Stimulated activated CD4-positive, alpha-beta T cell treated with anti-CD3 and anti-CD28 coated beads, Interleukin-1b, Interleukin-23, amount 100 ng/mL, for 1 hour (primary cell): ENCODE measurements at places on chromosomes 4 and X.

GRCh38 chr4:24482871-24483270 lies 101.5 kb downstream of the DHX15 start:
- no peak for DNase-seq

- no peak for DNase-seq
Measured at GRCh38 chrX:5965406-5965805, 263.3 kb downstream of the NLGN4X start.

GRCh38 chr4:105544520-105545286 lies 7.7 kb upstream of the ARHGEF38 start:
- no peak for DNase-seq

GRCh38 chr4:140138428-140138827 lies 15.6 kb downstream of the MAML3 start:
- DNase-seq, result no peak

GRCh38 chr4:148730766-148731165 lies 288.6 kb upstream of the NR3C2 start:
- no peak for DNase-seq

DNA sequence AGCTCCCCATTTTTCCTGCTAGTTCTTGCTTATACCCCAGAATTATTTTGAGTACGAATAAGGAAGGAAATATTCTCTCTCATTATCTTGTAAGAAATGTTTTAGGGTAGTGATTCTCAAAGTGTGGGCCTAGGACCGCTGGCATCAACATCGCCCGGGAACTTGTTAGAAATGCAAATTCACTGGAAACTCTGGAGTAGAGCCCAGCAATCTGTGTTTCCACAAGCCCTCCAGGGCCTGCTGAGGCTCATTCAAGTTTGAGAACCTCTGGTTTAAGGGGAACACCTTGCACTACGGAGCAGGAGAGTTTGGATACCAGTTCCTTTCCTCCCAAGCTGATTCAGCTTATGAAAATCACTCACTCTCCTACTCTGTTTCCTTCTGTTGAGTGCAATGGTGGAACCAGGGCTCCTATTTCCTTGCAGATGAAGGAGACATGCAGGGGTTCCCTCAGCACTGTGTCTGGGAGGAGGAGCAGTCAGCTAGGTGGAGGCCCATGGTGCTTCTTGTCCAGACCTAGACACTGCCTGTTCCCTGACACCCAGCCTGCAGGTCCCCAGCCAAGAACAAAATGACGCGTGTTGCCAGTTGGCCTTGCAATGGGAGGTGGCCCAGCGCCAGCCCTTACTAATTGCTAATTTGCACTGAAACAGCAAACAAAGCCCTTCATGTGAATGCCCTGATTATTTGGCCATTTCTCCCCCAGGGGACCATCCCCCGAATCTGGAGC lies 68.5 kb downstream of the CYTL1 start:
- DNase-seq, result no peak

- no peak for DNase-seq
Measured at GRCh38 chr4:41245983-41246382, 10.7 kb upstream of the UCHL1 start.

- DNase-seq, result peak; percentile 82
Measured at GRCh38 chr4:75630174-75630936, at the start of gene CDKL2. Gene CDKL2, minus strand, starts transcription at chr4:75630528. Its CDS starts 4,540 bp downstream, at chr4:75625988.

- DNase-seq, result no peak
Measured at GRCh38 chr4:7756561-7757355, 182.9 kb downstream of the AFAP1 start.

GRCh38 chr4:48896845-48897244 lies 9.7 kb downstream of the OCIAD2 start:
- no peak for DNase-seq

DNA sequence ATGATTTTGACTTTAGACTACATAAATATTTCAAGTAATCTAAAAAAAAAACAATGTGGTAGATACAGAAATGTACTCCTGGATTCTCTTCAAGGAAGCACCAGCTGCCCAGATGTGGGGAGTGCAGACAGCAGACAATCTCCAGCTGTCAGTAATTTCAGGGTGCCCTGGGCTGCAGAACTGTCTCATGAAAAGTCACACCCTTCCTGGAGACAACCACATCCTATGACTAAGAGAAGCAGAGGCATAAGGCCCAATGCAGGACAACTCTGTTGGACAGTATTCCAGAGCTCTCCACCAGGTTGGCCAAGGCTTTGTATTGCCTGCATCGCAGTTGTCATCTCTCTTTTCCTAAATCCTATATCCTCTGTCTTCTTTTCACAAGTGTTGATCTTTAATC lies 34.4 kb upstream of the BLTP1 start:
- no peak for DNase-seq

DNA sequence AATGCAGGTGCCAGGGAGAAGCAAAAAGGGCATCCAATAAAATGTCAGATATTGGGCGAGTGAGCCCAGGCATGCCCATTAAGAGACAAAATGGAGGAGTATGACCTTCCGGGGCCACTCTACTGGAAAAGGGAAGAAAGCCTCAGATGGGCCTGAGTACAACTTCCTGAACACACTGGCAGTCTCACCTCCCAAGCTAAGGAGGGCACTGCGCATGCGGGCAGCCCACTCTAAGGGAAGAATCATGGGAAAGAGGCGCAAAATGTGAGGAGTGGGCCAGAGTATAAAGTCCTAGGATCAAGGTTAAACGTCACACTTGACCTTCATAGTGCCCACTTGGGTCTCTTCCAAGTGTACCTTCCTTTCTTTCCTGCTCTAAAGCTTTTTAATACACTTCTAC lies 63.5 kb downstream of the TIGD2 start:
- DNase-seq, result no peak

- no peak for DNase-seq
Measured at GRCh38 chr4:7938266-7938608, 1.4 kb downstream of the AFAP1 start.

DNA sequence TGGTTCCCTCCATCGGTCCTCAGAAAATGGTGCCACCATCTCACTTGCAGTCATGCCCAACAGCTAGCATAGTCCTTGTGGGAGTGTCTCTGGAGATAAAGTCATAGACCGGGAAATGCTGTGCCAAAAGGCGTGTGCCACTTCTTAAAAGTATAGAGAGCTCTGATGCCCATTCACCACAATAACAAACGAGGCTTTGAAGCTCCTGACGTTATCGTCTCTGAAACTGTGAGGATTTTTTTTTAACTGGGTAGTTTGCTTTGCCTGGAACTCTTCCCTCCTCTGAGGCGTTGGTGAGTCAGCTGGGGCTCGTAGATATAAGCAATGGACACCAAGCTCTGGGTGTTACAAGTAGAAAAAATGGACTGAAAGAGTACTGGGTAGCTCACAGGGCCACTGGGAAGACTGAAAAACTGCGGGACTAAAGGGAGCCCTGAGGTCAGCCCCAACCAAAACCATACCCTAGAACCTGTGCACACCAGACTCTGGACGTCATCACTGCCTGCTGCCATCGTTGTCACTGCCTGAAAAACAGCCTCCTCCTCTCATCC lies 89.4 kb upstream of the TRIM2 start:
- no peak for DNase-seq

GRCh38 chr4:182768838-182769237 lies 148.3 kb downstream of the DCTD start:
- DNase-seq, result no peak

- DNase-seq, result no peak
Measured at GRCh38 chrX:25083661-25084060, 67.9 kb upstream of the ARX start.
